Peyer's patch (tissue), 4 donors: ENCODE measurements at places on chromosomes 11 and 22. TPM values are rescaled to one million over a fixed set of nuclear protein-coding genes. Genes with fewer than 3 reads are reported as not detected.

DNA sequence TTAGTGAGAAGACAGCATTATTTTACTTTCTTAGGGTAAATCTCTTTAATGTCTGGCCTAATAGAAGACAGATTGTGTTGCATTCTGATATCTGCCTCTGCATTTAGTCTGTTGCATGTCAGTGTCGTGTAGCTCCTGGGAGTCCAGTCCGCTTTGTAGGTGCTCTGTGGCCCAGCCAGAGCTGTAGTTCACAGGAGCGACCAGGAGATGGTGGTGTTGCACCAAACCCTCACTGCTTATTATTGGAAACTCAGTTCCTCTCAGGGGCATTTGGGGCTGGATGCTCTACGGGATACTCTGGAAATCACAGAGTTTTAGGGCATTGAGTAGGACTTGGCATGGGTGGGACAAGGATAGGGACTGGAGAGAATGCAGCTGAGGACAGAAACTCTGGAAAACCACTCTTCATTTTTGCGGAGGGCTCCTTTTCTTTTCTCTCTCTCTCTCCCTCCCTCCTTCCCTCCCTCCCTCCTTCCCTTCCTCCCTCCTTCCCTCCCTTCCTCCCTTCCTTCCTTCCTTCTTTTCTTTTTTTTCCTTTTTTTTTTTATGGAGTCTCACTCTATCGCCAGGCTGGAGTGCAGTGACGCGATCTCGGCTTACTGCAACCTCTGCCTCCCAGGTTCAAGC lies 21.7 kb downstream of the MIAT start:
- peak; percentile 88 for DNase-seq
- H3K4me3 ChIP-seq, result no peak overlapping the region
- no peaks in the 10 kb centered on the region for H3K36me3 ChIP-seq
- no peaks in the 10 kb centered on the region for H3K4me1 ChIP-seq
- no peaks in the 10 kb centered on the region for H3K27me3 ChIP-seq

The LAYN gene
- 2.1 TPM for total RNA-seq

- no peak for DNase-seq
- no peaks in the 10 kb centered on the region for H3K4me1 ChIP-seq
- no peak overlapping the region for H3K27ac ChIP-seq
- no peaks in the 10 kb centered on the region for H3K36me3 ChIP-seq
- H3K4me3 ChIP-seq, result no peak overlapping the region
- no peaks in the 10 kb centered on the region for H3K27me3 ChIP-seq
These were observed 143.2 kb downstream of the SBF2 start for GRCh38 chr11:10150800-10151199.

DNA sequence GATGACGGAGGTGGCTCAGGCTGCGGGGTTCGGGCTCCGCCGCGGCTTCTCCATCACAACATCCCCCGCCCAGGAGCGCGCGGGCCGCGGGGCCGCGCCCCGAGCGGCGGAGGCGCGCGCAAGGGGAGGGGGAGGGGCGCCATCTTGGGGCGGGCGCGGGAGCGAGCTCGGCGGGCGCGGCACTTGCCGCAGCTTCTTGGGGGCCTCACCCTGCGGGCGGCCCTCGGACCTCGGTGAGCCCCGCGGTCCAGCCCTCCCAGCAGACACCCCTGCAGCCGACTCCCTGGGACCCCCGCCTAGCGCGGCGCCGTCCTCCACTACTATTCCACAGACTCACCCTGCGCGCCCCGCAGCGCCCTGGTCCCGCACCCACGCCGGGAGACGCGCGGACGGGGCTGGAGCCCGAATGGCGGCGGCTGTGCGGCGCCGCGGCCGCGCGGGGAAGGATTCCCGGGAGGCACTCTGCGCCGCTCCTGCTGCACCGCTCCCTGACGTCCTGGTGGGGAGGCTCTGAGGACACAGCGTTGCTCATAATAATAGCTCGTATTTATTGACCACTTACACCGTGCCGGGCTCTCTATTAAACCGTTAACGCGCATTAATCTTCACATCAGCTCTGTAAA lies at the start of gene APBB1:
Gene APBB1, minus strand, starts transcription at position 86 of the 623 bp plus-strand sequence. CDS start 7,747 bp downstream, outside the sequence.
- peak within 1 kb of the TSS; percentile 85 for H3K4me3 ChIP-seq
- no peaks in the 10 kb centered on the region for H3K36me3 ChIP-seq
- H3K27ac ChIP-seq, result peak within 1 kb of the TSS; percentile 91
- H3K4me1 ChIP-seq, result peaks cover 4% of the 10 kb centered on the region
- no peaks in the 10 kb centered on the region for H3K27me3 ChIP-seq
- DNase-seq, result peak; percentile 66

The POU2F3 gene
- total RNA-seq, result 2.8 TPM

The CHRM1 gene
- not detected for total RNA-seq

GRCh38 chr22:31938296-31938695 lies 6.0 kb upstream of the YWHAH start:
- H3K4me1 ChIP-seq, result peaks cover under 1% of the 10 kb centered on the region
- no peak overlapping the region for H3K27ac ChIP-seq
- H3K36me3 ChIP-seq, result no peaks in the 10 kb centered on the region
- H3K27me3 ChIP-seq, result no peaks in the 10 kb centered on the region
- DNase-seq, result no peak
- H3K4me3 ChIP-seq, result no peak overlapping the region

DNA sequence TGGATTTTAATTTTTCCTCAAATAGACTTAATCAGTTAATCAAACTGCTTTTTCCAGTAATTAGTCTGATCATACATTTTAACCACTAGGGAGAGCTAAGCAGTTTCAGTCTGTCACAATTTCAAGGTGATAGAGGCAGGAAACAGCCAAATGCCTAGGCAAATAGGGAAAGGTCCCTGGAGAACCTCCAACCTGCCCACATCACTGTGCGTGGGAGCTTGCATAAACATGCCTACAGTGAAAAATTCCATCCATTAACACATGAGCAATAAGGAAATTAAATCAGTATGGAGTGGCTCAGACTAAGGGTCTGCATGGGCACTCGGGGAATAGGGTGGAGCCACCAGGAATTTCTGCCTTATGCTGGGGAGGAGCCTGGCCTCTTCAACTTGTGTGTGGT lies 74.6 kb downstream of the AASDHPPT start:
- H3K36me3 ChIP-seq, result no peaks in the 10 kb centered on the region
- no peaks in the 10 kb centered on the region for H3K27me3 ChIP-seq
- no peak overlapping the region for H3K4me3 ChIP-seq
- DNase-seq, result no peak
- H3K27ac ChIP-seq, result no peak overlapping the region

The SLC35E4 gene
- total RNA-seq, result 1.7 TPM

- H3K27me3 ChIP-seq, result no peaks in the 10 kb centered on the region
- DNase-seq, result no peak
- no peaks in the 10 kb centered on the region for H3K4me1 ChIP-seq
- H3K27ac ChIP-seq, result no peak overlapping the region
These were observed 572.6 kb downstream of the INSC start for GRCh38 chr11:15687342-15687741.

GRCh38 chr11:128451652-128452470 lies 135.5 kb downstream of the ETS1 start:
- no peaks in the 10 kb centered on the region for H3K4me1 ChIP-seq
- H3K27me3 ChIP-seq, result no peaks in the 10 kb centered on the region
- H3K27ac ChIP-seq, result peak overlapping the region; percentile 38
- H3K4me3 ChIP-seq, result no peak overlapping the region
- no peaks in the 10 kb centered on the region for H3K36me3 ChIP-seq

The TSPAN18 gene
- 4.2 TPM for total RNA-seq

The MYBPC3 gene
- total RNA-seq, result not detected

GRCh38 chr11:59528711-59529110 lies 17.4 kb downstream of the OR4D9 start:
- no peaks in the 10 kb centered on the region for H3K27me3 ChIP-seq
- no peaks in the 10 kb centered on the region for H3K4me1 ChIP-seq
- no peak overlapping the region for H3K27ac ChIP-seq

- H3K27me3 ChIP-seq, result no peaks in the 10 kb centered on the region
- no peak overlapping the region for H3K27ac ChIP-seq
- H3K36me3 ChIP-seq, result no peaks in the 10 kb centered on the region
- no peak for DNase-seq
These were observed 100.5 kb downstream of the WT1 start for GRCh38 chr11:32334822-32335221.

The NXPE2 gene
- 2.8 TPM for total RNA-seq

The GUCY1A2 gene
- total RNA-seq, result 0.53 TPM

The C11orf87 gene
- total RNA-seq, result not detected

GRCh38 chr11:65857853-65858680 lies at the start of gene CFL1:
Gene CFL1, minus strand, starts transcription at chr11:65858180. Its CDS starts 81 bp downstream, at chr11:65858099.
- peak; percentile 97 for DNase-seq
- peak within 1 kb of the TSS; percentile 80 for H3K4me3 ChIP-seq
- peak within 1 kb of the TSS; percentile 99 for H3K27ac ChIP-seq
- peaks cover 3% of the 10 kb centered on the region for H3K4me1 ChIP-seq

The SYT8 gene
- total RNA-seq, result 44.6 TPM

GRCh38 chr22:23058481-23059283 lies 11.6 kb upstream of the GNAZ start:
- no peaks in the 10 kb centered on the region for H3K36me3 ChIP-seq
- no peaks in the 10 kb centered on the region for H3K4me1 ChIP-seq
- peak; percentile 18 for DNase-seq
- H3K27me3 ChIP-seq, result no peaks in the 10 kb centered on the region
- H3K4me3 ChIP-seq, result no peak overlapping the region
- H3K27ac ChIP-seq, result no peak overlapping the region

GRCh38 chr11:34313099-34313517 lies 44.7 kb downstream of the ABTB2 start:
- DNase-seq, result no peak
- H3K4me1 ChIP-seq, result no peaks in the 10 kb centered on the region
- H3K36me3 ChIP-seq, result no peaks in the 10 kb centered on the region

GRCh38 chr11:120945042-120945441 lies 78.9 kb upstream of the TBCEL start:
- H3K36me3 ChIP-seq, result no peaks in the 10 kb centered on the region
- H3K27me3 ChIP-seq, result no peaks in the 10 kb centered on the region
- no peak for DNase-seq
- H3K27ac ChIP-seq, result no peak overlapping the region
- no peak overlapping the region for H3K4me3 ChIP-seq

GRCh38 chr11:108635106-108635505 lies 29.8 kb upstream of the DDX10 start:
- H3K4me3 ChIP-seq, result no peak overlapping the region
- H3K36me3 ChIP-seq, result no peaks in the 10 kb centered on the region
- no peak overlapping the region for H3K27ac ChIP-seq
- no peaks in the 10 kb centered on the region for H3K4me1 ChIP-seq
- DNase-seq, result no peak

The VSIG10L2 gene
- not detected for total RNA-seq

GRCh38 chr11:130247319-130247718 lies 67.4 kb downstream of the ZBTB44 start:
- no peaks in the 10 kb centered on the region for H3K27me3 ChIP-seq
- peaks cover 6% of the 10 kb centered on the region for H3K36me3 ChIP-seq
- DNase-seq, result no peak
- no peaks in the 10 kb centered on the region for H3K4me1 ChIP-seq
- H3K4me3 ChIP-seq, result no peak overlapping the region

DNA sequence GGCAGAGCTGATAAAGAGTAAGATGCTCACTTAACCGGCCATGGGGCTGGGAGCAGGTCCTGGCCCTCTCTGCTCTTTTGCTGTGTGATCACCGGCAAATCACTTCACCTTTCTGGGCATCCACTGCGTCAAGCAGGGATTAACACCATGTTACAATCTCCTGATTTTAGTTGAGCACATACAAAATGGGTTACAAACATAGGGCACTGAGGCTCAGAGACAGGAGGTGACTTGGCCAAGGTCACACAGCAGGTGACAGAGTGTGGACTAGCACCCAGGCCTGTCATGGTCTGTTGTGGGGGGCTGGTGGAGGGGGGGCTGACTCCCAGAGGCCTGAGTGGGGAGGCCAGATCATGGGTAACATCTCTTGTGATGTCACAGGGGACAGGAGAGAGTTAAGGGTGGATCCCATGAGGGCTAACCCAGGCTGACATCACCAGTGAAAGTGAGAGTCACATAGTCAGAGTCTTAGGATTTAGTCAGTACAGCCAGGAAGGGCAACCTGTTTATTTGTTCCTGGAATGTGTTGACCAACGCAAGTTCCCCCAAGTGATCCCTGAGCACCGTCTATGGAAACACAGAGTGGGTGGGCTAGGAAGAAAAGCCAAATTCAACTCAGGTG lies 27.8 kb downstream of the GDPD5 start:
- H3K36me3 ChIP-seq, result no peaks in the 10 kb centered on the region
- no peak overlapping the region for H3K4me3 ChIP-seq

The OR51B5 gene
- not detected for total RNA-seq

GRCh38 chr11:87840786-87841185 lies 334.5 kb downstream of the RAB38 start:
- no peaks in the 10 kb centered on the region for H3K36me3 ChIP-seq
- no peak overlapping the region for H3K27ac ChIP-seq
- DNase-seq, result no peak
- H3K27me3 ChIP-seq, result no peaks in the 10 kb centered on the region
- H3K4me1 ChIP-seq, result no peaks in the 10 kb centered on the region
- no peak overlapping the region for H3K4me3 ChIP-seq

- H3K27me3 ChIP-seq, result no peaks in the 10 kb centered on the region
- no peaks in the 10 kb centered on the region for H3K4me1 ChIP-seq
- no peak overlapping the region for H3K27ac ChIP-seq
- H3K4me3 ChIP-seq, result no peak overlapping the region
These were observed 94.7 kb downstream of the SERGEF start for GRCh38 chr11:17918049-17918605.

The OR51E2 gene
- not detected for total RNA-seq

DNA sequence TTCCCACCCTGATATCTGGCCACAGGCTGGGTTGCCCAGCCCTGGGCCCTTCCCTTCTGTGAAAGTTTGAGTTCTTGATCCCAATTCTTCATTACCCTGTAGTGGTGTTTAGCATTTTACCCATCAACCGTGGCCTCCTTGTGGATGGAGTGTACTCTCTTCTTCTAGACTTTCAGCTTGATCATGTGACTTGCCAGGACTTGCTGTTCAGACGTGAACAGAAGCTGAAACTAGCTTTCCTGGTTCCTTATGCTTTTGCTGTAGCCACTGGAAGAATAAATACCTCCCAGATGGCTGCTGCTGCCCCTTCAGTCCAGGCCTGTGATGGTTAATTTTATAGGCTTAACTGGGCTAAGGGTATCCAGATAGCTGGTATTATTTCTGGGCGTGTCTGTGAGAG lies 32.7 kb upstream of the DAGLA start:
- no peaks in the 10 kb centered on the region for H3K36me3 ChIP-seq
- DNase-seq, result no peak
- H3K27me3 ChIP-seq, result no peaks in the 10 kb centered on the region
- no peak overlapping the region for H3K4me3 ChIP-seq

GRCh38 chr11:81070948-81071347 lies 1630.1 kb upstream of the TENM4 start:
- H3K4me1 ChIP-seq, result no peaks in the 10 kb centered on the region
- no peak for DNase-seq
- no peaks in the 10 kb centered on the region for H3K27me3 ChIP-seq
- no peak overlapping the region for H3K4me3 ChIP-seq
- H3K36me3 ChIP-seq, result no peaks in the 10 kb centered on the region

The TIMP3 gene
- total RNA-seq, result 61.0 TPM

DNA sequence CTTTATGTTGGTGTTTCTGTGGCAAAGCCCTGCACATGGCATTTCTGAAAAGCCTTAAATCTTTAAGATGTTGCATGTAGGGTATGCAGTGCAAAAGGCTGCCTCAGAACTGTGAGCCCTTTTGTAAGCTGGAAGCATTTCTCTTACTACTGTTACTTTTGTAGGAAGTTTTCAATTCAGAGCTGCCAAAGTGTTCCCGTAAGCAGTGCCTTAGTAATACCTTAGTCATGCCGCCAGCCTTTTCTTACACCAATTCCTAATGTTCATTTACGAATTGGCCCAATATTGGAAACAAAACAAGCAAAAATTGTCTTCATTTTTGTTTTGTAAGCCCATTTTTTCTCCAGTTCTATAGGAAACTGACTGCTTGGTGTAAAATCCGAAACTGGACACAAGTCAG lies 67.4 kb upstream of the RASSF10 start:
- H3K36me3 ChIP-seq, result no peaks in the 10 kb centered on the region
- H3K27me3 ChIP-seq, result no peaks in the 10 kb centered on the region
- no peak overlapping the region for H3K27ac ChIP-seq
- DNase-seq, result no peak
